ENCODE measurements at places on chromosomes 11 and 22.

DNA sequence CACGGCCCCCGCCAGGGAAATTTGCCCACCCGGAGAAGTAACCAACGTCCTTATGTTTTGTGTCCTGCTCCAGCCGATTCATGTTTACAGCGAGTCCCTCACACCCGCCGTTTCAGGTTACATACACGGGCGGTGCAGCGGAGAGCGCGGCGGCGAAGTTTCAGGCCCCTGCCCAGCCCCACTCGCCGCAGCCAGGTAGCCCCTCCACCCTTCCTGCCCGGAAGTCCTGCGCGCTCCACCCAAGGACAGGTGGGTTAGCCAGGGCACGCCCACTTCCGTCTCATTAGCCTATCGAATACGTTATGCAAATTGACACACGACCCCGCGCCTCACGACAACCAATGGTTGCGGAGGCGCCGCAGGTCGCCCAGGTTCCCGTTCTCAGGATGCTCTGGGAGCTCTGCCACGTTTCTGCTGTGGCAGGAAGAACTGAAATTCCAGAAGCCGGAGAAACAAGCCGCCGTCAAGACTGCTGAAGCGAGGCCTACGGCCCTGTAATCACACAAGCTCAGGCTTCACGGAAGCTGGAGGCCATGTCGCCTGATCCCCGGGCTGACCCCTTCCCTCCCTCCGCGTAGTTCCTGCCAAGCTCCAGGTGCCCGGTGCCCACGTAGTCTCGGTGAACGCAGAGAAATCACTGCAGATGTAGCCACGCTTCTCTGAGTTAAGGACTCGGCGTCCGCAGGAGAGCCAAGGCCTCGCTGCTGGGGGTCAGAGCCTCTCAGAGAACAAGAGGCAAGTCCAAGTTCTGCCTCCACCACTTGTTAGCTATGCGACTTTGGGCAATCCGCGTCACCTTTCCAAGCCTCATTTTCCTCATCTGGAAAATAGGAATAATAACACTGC is 22.4 kb upstream of the MYH9 start:
- no peak for DNase-seq

DNA sequence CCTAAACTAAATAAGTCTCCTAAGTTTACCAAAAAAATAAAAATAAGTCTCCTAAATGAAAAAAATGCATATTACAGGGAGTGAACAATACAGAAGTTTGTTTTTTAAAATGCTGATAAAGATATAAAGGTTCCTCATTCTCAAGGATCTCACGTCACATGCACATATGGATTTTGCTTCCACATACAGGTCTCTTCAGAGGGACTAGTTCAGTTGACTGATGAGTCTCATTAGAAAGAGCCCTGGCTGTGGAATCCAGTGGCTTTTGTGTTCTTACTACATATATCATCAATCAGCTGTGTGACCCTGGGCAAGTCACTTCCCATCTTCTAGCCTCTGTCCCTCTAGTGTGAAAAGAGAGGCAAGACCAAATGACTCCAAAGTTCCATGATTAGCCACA is 43.1 kb downstream of the MPPED2 start:
- no peak for DNase-seq

- DNase-seq: peak; percentile 82
Observed at GRCh38 chr22:45208993-45209838, 31.5 kb downstream of the KIAA0930 start.

GRCh38 chr11:19800714-19801519 is 88.3 kb downstream of the NAV2 start:
- DNase-seq: no peak

DNA sequence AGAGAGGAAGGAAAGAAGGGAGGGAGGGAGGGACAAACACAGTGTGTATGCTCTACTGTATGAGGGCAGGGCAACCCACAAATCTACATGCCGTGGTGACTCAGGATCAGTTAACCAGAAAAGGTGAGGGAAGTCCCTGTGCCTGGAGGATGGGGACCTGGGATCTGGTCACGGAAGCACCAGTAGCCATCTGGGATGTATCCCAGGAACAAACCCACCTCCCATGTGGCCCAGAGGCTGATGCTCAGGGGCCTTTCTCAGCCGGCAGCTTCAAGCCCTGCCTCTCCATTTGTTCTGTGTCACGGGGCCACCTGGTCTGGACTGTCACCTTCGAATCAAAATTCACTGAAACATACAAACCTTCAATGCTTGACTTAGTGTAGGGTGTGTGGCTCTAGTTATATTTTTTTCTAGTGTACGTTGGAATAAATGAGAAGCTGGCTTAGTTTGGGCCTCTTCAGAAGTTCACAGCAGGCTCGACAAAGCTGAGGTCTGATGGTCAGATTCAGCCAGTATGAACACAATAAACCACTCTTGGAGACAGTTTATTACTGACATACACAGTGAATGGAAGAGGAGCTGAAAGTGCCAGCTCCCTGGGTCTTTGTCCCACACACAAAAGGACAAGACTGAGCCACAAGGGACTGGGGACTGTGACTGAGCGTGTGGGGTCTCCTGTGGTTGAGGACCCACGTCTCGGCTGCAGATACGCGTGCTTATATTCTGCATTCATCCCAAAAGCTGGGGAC is 23.5 kb upstream of the RTL6 start:
- no peak for DNase-seq

DNA sequence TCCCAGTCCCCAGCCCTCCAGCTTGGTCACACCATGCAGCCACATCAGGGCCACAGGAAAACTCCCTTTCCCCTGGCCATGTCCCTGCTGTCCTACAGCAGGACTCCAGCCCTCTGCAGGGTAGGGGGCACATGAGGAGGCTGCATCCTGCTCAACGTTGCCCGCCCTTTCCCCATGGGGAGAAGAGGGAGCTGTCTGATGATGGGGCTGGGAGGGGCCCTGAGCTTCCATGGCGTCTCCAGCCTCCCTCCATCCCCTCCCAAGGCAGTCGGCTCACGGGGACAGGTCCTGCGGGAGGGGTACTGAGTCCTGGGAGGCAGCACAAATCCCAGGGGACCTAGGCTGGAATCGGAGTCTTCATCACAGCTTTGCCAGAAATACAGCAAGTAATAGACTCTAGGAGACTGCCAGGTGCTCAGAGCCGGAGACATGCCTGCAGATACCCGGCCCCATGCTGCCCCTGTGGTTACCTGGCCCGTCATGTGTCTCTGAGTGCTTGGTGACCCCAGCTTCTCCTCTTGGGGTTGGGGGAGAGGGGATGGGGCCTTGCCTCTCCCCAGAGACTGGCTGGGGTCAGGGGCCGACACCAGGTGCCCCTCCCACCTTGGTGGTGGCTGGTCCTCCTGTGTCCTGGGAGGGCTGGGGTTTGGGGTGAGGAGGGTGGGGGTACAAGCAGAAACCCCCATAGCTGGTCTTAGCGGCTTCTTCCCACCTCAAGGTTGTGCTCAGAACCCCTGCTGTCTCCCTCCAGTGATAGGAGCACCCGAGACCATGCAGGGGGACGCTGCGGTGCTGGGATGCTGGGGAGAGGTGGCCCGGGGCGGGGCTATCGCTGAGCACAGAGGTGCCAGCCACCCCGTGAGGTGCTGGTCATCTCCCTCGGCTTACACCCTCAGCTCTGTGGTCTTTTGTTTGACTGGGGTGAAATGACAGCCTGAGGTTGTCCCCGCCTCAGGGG is 2.3 kb downstream of the MRGPRE start:
- DNase-seq: no peak

DNA sequence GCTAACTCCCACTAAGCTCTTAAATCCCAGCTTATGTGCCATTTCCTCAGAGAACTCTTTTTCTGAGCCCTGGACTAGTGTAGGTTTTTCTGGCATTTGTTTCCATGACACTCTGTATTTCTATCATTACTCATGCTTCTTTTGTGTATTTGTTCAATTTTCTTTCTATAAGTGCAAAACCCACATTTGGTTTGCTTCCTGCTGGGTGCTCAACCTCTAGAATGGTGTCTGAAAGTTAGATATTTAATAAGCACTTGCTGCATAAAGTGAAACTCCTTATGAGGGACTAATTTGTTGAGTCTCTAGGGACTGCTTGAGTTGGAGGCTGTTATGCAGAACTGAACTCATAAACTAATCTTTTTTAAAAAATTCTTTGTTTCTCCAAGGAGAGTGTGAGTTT is 68.6 kb downstream of the SYT9 start:
- no peak for DNase-seq

- no peak for DNase-seq
Observed at GRCh38 chr11:47144541-47144940, 32.1 kb downstream of the ARFGAP2 start.

DNA sequence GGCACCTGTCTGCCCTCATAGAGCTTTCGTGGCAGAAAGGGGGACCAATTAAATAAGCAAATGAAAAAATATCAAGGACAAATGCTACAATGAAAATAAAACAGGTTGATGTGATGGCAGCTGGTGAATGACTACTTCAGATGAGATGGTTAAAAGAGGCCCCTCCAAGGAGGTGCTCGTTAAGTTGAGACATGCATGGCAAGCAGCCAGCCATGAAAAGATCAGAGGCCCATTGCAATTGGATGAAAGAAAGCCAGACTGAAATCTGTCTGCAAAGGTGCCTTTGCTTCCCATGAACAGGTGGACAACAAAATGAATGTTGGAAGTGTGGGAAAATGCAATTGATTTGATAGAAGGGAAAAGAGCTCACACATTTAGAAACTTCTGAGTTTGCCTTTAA is 848 bp upstream of the TRPC6 start:
- no peak for DNase-seq

DNA sequence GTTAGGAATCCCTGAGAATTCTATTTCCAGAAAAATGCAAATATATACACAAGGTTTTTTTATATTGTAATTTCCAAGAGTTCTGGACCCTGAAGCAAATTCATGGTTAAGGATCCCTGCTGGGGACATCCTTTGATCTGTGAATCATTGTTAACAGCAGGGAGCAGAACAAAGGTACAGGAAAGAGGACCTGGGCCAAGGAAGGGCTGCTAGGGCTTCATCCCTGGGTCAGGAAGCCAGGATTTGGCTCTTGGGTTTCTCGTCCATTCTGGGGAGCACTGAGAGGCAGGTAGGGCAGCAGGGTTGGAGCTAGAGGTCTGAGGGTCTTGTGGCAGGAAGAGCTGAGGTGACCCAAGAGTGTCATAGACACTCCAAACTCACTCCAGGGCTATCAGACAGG is 10.2 kb upstream of the OAF start:
- no peak for DNase-seq

DNA sequence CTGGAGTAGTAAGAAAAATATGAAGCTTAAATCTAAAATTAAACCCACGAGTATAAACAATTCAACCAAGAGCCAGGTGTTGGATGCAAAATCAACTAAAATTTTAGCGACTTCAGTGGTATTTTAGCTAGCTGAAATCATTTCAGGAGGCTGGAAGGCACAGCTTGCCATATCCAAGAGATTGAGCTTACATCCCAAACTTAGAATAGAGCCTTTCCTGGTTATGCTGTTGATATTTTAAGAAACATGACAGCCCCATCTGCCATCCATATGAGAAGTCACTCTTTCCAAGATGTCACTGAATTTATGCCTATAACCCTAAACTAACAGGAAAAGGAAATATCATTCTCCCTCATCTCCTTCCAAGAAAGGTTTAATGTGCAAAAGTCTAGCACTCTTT is 334.0 kb downstream of the KCNA4 start:
- no peak for DNase-seq

- DNase-seq: peak; percentile 36
Observed at GRCh38 chr11:120715239-120715638, 203.7 kb downstream of the GRIK4 start.

- DNase-seq: no peak
Observed at GRCh38 chr11:88104408-88104807, 70.8 kb downstream of the RAB38 start.

DNA sequence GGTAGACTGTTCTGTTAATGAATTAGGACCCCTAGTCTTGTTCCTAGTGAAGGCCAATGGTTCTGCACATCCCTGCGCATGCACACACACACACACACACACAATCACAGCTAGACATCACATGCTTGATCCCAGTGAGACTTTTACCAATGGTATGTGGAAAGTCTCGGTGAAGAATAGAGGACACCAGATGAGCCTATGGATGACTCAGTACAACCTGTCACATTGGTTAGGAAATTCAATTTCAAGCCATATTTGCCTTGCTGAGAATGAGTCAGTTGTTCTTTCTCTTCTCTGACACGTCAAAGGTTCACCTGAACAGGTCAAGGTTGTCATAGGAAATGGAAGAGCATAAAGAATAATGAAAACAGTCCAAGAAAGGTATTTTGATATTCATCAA is 122.0 kb downstream of the SLC17A6 start:
- no peak for DNase-seq

- DNase-seq: no peak
Observed at GRCh38 chr11:62044639-62045121, 77.2 kb upstream of the FTH1 start.

- no peak for DNase-seq
Observed at GRCh38 chr11:119512369-119512768, 89.4 kb upstream of the THY1 start.

- no peak for DNase-seq
Observed at GRCh38 chr22:39545386-39546365, 13.1 kb upstream of the RPS19BP1 start.

GRCh38 chr22:42202669-42203068 is 67.8 kb downstream of the TCF20 start:
- peak; percentile 46 for DNase-seq

DNA sequence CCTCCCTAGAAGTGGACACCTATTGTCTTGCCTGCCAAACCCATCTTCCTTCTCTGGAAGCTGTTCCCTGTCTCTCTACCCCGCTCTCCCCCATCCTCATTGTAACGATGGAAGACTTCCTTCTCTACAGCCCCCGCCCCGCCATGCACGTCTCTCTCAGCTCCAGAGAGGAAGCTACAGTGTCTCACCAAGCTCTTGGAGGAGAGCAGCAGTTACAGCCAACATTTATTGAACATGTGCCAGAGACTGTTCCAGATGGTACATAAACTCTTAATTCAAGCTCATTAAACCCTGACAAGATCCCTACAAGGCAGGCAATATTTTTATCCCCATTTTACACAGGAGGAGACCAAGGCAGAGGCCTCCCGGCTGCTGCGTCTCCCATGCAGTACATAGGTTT is 15.1 kb downstream of the MCHR1 start:
- DNase-seq: no peak

DNA sequence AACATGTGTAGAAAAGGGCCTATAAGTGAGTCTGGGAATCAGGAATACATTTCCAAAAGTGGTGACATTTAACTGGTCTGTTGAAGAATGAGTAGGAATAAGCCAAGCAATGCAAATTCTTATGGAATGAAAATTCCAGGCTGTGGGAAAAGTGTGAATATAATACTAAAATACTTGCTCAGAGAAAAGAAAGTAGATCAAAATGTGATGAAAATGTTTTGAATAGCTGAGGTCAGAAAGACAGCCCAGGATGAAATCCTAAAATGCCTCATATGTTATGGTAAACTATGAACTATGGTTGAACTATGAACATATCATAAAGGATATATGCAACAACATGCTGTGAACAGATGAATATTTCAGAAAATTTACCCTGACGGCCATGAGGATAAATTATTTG is 688.3 kb upstream of the FAT3 start:
- DNase-seq: no peak

DNA sequence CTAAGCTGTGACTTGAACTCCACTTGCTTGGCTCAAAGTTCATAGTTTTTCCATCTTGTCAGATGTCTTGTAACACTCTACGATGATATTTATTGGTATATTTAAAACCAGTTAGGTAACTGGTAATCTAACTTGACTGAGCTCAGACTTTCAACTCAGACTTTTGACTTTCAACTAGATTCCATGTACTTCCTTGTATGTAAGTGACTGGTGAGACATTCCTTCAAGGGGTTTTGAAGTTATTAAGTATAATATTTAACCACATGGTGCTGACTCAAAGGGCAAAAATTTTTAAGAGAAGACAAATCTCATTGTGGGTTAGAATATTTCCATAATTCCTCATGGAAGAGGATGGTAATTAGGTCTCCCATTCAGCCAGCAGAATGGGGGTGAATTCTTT is 631.3 kb upstream of the ANO5 start:
- DNase-seq: no peak
